Suprapubic skin (tissue), 4 donors: ENCODE measurements at places on chromosomes 12 and 14. TPM values are rescaled to one million over a fixed set of nuclear protein-coding genes. Genes with fewer than 3 reads are reported as not detected.

DNA sequence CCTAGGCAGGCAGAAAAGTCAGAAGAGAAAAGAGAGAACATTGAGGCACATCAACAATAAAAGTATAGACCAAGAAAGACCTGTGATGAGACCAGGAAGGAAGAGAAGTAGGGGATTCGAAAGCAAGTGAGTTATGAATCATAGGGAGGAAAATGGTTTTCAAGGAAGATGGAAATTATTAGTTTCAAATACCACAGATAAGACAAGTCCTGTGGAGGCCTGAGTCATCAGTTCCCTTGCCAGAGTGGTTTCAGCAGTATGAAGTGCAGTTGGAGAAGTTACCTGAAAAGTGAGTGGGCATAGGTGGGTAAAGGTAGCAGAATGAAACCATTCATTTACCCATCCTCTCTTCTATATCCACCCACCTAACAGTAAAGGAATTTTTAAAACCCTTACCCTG lies 25.2 kb upstream of the TSPAN8 start:
- no peak for DNase-seq

DNA sequence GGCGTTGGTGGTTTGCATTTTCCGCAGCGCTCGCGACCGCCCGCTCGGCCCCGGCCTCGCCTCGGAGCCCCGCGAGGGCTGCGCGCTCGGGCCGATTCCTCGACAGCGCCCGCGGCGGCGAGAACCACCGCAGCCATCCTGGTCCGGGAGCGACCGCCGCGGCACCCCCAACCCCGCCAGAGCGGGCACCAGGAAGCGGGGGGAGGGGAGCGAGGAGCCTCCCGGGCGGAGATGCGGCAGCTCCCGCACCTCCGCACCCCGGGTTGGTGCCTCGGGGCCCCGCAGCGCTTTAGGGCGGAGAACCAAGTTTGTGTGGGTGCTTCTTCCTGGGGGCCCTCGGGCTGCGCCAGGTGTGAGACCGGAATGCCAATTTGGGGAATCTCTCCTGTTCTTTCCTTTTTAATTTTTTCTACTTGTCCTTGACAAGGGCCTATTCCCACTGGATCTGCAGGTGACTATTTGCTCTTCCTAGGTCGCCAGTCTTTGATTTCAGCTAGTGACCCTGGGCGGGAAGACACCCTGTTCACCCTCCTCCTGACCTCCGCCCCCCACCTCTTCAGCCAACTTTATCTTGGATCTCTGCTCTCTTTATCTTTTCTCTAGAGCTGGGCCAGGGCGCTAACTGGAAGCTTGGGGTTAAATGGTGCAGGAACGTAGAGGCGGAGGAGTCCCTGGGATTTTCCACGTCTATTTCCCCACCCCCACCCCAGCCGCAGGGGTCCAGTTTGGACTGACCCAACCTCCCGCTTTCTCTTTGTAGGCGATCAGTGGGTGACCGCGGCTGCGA lies at the start of gene SOCS2:
SOCS2 (plus strand) TSS at position 751 of the 787 bp plus-strand sequence. CDS start 223 bp downstream, outside the sequence.
- peak; percentile 78 for DNase-seq

DNA sequence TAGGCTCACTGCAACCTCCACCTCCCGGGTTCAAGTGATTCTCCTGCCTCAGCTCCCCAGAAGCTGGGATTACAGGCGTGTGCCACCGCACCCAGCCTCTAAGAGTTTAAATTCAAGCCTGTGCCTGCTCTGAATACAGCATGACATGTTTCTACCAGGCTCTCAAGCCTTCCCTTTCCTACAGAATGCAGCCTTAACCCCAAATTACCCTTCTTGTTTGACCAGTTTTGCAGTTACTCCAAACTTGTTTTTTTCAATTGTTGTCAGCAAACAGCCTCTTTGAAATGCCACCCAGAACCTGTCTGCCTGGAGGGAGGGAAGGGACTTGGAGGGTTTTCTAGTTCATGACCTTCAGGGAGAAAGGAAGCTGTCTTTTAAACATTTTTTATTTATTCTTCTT lies 15.4 kb downstream of the GLTP start:
- DNase-seq, result no peak

- DNase-seq, result no peak
Observed at GRCh38 chr12:118821386-118821925, 159.9 kb upstream of the SRRM4 start.

- DNase-seq, result no peak
Observed at GRCh38 chr14:65434216-65434850, 21.8 kb downstream of the FUT8 start.

TAMALIN gene
- 12.8 TPM for total RNA-seq

GALNT8 gene
- total RNA-seq, result 0.72 TPM

DNA sequence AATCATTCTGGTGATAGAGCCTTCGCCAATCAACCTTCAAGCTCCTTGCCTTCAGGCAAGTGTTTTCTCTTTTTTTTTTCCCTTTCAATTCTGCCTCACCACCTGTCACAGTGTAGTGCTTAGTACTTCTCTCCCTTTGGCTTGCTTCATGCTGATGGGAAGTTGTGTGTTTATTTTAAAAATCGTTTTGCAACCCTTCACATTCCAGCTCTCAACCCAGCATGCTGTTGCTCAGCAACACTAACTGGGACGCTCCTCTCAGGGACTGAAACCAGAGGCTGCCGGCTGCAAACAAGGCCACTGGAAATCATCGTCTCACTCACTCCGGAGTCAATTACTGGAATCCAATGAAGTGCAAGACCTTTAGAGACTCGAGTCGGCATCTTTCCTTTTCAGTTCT lies 342.7 kb downstream of the PRKD1 start:
- no peak for DNase-seq

LRP1-AS gene
- not detected for total RNA-seq

DNA sequence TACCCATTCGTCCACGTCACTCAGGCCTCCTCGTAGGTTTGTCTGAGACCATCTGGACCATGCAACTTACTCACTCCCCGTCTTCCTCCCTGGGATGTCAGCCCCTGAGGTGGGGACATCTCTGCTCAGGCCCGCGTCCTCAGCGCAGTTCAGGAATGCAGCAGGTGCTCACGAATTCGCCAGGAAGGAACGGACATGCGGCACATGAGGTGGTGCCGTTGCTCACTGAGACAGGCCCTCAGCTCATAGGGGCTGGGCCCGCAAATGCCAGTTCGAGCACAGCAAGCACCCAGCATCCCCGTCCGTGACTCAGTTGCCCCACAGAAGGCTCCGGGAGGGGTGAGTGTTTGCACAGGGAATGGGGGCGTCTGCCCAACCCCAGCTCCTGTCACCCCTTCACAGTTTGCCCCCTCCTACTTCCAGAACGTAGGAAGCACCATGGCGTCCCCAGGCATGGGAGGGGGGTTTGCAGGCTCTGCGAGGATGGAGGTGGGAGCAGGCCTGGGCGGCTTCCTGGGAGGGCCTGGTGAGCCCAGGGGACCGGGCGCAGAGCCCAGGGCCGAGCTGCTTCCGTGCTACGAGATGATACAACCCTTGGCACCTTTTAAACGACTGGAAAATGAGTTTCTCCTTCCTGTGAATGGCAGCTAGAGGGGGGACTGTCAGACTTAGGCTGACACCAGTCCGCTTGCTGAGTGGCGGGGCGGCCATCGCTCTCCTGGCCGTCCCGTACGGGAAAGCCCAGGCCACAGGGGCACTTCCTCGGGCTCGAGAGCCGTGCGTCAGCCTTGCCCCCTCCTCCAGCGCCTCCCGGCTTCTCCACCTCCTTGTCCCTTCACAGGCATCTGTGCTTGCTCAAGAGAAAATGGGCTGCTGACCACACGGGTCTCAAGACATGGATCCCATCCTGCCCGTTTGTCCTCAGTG lies 6.9 kb downstream of the GALNT9 start:
- DNase-seq, result no peak

- no peak for DNase-seq
Observed at GRCh38 chr12:83996671-83997070, 915.9 kb downstream of the SLC6A15 start.

DNA sequence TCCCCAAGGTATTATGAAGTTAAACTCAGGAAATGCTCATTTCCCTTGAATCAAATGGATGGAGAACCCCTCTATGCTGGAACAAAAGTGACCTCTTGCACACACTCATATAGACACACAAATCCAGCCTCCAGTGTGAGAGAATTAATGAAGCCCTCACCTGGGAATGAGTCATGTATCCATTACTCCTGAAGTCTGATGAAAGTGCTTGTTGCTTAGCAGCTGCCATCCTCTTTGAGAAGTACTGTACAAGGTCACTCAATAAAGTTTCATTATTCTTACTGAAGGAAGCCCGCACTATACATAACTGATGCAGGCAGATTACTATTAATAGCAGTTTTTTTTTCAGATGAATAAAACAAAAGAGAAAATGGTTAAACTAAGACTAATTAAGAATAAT lies 102.3 kb downstream of the RERG start:
- DNase-seq, result no peak

DNA sequence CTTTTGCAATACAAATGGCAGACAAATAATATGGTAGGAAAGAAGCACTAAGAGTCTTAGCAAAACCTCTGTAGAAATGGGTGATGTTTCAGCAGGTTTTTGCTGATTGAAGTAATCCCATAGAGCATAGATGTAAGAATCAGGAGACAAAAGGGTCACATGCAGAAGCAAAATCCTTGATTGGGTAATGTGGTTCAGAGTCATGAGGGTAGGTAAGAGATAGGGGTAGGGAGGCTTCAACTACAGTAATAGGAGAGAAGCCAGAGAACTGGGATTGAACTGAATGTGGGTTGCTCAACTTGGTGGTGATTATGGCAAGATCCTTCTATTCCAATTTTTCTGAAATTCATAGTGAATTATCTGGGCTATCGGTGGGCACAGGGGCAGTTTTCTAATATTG lies 5.0 kb downstream of the PRB3 start:
- no peak for DNase-seq

GRCh38 chr14:75175677-75176141 lies 703 bp downstream of the TMED10 start:
- DNase-seq, result no peak

MYBPC1 gene
- total RNA-seq, result 11.9 TPM

GPR84 gene
- total RNA-seq, result 1.7 TPM
